Cortex of kidney (tissue), 1 donor: ENCODE measurements at places on chromosomes 1 and 21.

- DNase-seq = no peak
Measured at GRCh38 chr1:39732730-39733129, 6.0 kb upstream of the PPIE start.

DNA sequence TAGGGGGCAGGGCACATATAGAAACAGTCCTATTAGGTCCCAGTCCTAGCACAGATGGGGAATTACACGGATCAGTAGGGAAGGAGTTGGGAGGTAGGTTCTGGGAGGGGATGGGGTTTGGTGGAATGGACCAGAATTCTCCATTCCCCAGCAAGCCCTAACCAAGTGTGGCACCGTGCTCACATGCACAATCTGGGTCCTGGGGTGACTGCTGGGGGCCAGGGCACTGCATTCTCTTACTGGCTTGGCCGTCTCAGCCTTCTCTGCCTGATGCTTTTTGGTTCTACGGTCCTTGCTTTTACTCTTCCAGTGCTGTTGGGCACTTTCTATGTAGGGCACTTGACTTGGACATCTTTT lies 53.9 kb downstream of the NENF start:
- no peak for DNase-seq

DNA sequence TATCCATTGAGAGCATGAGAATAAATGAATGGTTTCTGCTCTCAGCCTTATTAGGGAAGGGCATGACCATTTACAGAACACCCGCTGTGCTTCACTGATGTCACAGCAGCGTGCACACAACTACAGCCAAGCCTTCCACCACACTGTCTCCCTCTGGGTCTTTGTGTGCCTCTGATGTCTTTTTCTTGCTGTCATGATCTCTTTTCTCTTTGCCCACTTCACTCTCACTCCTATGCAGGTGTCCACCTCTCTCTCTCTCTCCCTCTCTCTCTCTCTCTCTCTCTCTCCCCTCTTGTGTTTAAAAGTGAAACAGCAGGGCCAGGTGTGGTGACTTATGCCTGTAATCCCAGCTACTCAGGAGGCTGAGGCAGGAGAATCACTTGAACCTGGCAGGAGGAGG lies 232.5 kb upstream of the JUN start:
- DNase-seq = no peak

GRCh38 chr1:192407206-192407605 lies 90.4 kb downstream of the RGS21 start:
- DNase-seq = no peak

GRCh38 chr1:183390561-183390960 lies 27.6 kb downstream of the NMNAT2 start:
- DNase-seq = no peak

GRCh38 chr1:245079021-245079609 lies 75.7 kb upstream of the KIF26B start:
- no peak for DNase-seq

- DNase-seq = no peak
Measured at GRCh38 chr21:46392921-46393320, 65.8 kb upstream of the DIP2A start.

DNA sequence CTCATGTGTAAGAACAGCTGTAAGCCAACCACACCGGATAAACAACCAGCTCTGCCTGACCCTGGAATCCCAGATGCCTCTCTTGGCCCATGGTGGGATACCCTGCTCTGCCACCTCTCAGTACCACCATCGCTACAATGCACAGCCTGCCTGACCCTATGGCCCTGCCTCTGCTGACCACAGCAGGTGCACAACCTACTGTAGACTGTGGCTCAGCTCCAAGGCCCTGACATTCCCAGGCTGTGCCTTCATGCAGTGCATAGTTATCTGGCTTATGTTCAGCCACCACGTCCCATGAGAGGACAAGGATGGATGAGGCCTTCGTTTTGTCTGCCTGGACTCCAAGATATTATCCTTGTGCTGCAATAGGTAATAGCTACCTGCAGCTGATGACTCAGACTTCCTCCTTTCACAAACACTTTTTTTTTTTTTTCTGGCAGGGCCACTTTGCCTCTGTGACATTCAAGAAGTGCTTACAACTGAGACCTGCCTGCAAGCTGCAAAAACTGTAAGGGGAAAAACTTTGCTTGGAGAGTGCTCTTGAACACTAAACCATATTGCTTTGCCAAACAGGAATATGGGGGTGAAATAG lies 177.7 kb downstream of the URB2 start:
- DNase-seq = no peak

DNA sequence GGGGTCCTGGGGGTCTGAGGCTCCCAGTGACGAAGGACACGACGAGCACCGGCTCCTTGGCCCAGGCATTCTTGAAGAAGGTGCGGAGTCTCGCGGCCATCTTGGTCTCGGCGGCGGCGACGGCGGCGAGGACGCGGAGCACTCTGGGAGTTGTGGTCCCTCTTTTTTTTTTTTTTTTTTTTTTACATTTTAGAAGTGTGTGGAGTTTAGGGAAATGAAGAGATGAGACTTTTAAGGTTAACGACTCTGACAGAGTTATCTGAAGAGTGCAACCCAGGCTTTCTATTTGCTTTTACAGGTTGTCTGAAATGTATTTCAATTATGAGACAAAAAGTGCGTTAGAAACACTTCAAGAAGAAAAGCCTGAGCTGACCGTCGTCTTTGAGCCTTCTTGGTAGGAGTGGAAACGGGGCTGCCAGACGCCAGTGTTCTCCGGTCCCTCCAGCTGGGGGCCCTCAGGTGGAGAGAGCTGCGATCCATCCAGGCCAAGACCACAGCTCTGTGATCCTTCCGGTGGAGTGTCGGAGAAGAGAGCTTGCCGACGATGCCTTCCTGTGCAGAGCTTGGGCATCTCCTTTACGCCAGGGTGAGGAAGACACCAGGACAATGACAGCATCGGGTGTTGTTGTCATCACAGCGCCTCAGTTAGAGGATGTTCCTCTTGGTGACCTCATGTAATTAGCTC lies 9.7 kb downstream of the OR2B11 start:
- DNase-seq = no peak
